Body of pancreas (tissue), 4 donors: ENCODE measurements at places on chromosomes 2 and 18. TPM values are rescaled to one million over a fixed set of nuclear protein-coding genes. Genes with fewer than 3 reads are reported as not detected.

Gene ANKRD36C
- total RNA-seq, result 62.6 TPM

Gene ZSCAN30
- 9.9 TPM for total RNA-seq

Gene G6PC2
- total RNA-seq, result 35.3 TPM

Gene MDH1B
- total RNA-seq, result 3.0 TPM

Gene TOGARAM2
- total RNA-seq, result 0.26 TPM

Gene ATP6V1C2
- 0.66 TPM for total RNA-seq

Gene PTGR3
- 8.9 TPM for total RNA-seq

Gene HOXD11
- not detected for total RNA-seq

Gene ARID5A
- 9.6 TPM for total RNA-seq

Gene MARCO
- total RNA-seq, result not detected

Gene ALPP
- not detected for total RNA-seq

Gene KLHL41
- 1.3 TPM for total RNA-seq

Gene C2orf78
- total RNA-seq, result not detected

Gene PARD3B
- total RNA-seq, result 15.0 TPM

Gene RAB27B
- total RNA-seq, result 0.66 TPM

Gene LRRC30
- not detected for total RNA-seq

Gene MAP2
- total RNA-seq, result 14.2 TPM

Gene GATA6
- 41.8 TPM for total RNA-seq

Gene SULT1C2
- 25.7 TPM for total RNA-seq

Gene AGXT
- total RNA-seq, result not detected

Gene CWC22
- 11.7 TPM for total RNA-seq

Gene KRCC1
- 9.2 TPM for total RNA-seq

Gene ALPG
- not detected for total RNA-seq

Gene SPHKAP
- not detected for total RNA-seq

Gene SLC23A3
- 8.2 TPM for total RNA-seq

Gene PSMA8
- total RNA-seq, result not detected

Gene KCNG2
- not detected for total RNA-seq

Gene RSAD2
- total RNA-seq, result 1.0 TPM

Gene HK2
- total RNA-seq, result 9.2 TPM

Gene OR6B2
- not detected for total RNA-seq

Gene FAM124B
- total RNA-seq, result not detected

Gene ASNSD1
- 22.8 TPM for total RNA-seq

Gene LIMS4
- not detected for total RNA-seq

Gene FZD7
- 0.66 TPM for total RNA-seq

Gene TSPYL6
- not detected for total RNA-seq

Gene MC4R
- total RNA-seq, result not detected

Gene SF3B6
- total RNA-seq, result 21.4 TPM

Gene INHA
- 0.66 TPM for total RNA-seq

Gene RAB6C
- 0.52 TPM for total RNA-seq

Gene EEF1B2
- 397 TPM for total RNA-seq

Gene MFSD6
- total RNA-seq, result 46.8 TPM

Gene ABHD1
- total RNA-seq, result 0.33 TPM

Gene PAX8
- total RNA-seq, result 0.52 TPM

Gene RGPD5
- total RNA-seq, result 42.8 TPM

Gene CDH7
- not detected for total RNA-seq

Gene TACR1
- total RNA-seq, result 0.52 TPM

Gene UGT1A3
- not detected for total RNA-seq

Gene CTAGE1
- total RNA-seq, result not detected

Gene BOK
- 62.3 TPM for total RNA-seq

Gene ALLC
- not detected for total RNA-seq

Gene MEP1B
- total RNA-seq, result not detected

Gene TMEM17
- total RNA-seq, result 3.3 TPM

Gene SYT4
- 3.6 TPM for total RNA-seq

Gene LINC00305
- total RNA-seq, result not detected
